ENCODE measurements at places on chromosomes 2 and 18.

GRCh38 chr2:120570001-120570400, 165.7 kb upstream of the GLI2 start:
- no peak for DNase-seq

DNA sequence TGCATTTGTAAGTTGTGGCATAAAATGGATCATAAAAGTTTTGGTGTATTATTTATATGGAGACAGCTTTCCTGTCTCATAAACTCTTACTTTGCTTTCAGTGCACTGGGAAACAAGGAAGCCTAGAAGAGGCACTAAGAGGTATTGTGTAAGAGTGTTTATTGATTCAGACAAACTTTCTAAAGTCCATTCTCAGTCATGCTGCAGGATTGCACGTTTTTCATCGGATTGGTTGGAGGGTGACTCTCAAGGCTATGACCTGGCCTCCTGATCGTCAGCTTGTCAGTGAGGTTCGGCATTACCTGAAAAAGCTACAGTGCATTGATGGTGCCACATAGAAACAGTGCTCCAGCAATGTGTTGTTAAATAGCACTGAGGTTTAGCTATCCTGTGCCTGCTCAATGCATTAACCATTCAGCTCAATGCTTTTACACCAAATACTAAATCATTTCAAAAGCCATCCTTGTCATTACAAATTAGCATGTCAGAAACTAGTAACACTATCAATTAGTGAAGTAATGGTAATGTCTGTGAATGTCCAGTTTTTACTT, 545.5 kb downstream of the CBLN2 start:
- DNase-seq = no peak

- no peak for DNase-seq
These were observed 85.2 kb downstream of the DNMT3A start for GRCh38 chr2:25256488-25256875.

GRCh38 chr2:67515056-67515455, 117.9 kb downstream of the ETAA1 start:
- peak; percentile 14 for DNase-seq

DNA sequence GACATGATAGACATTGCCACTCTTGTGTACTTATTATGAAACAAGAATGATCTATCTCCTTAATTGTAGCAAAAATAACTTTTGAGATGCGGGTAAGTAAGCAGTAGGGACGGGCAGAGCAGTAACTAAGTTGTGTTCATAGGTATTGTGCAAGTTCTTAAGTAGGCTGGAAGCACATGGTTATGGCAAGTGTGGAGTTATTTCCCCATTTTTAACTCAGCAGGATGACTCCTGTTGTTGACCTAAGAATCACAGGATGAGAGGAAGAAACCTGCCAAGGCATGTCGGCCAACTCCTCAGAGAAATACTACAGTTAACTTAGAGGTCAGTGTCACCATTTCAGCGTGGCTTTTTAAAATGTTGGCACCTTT, 51.1 kb upstream of the FN1 start:
- DNase-seq = no peak

- DNase-seq = no peak
These were observed 738.4 kb upstream of the ID2 start for GRCh38 chr2:7943446-7943845.

Measured in prostate gland (tissue), 2 donors.